ENCODE measurements at places on chromosomes 12 and 14.

DNA sequence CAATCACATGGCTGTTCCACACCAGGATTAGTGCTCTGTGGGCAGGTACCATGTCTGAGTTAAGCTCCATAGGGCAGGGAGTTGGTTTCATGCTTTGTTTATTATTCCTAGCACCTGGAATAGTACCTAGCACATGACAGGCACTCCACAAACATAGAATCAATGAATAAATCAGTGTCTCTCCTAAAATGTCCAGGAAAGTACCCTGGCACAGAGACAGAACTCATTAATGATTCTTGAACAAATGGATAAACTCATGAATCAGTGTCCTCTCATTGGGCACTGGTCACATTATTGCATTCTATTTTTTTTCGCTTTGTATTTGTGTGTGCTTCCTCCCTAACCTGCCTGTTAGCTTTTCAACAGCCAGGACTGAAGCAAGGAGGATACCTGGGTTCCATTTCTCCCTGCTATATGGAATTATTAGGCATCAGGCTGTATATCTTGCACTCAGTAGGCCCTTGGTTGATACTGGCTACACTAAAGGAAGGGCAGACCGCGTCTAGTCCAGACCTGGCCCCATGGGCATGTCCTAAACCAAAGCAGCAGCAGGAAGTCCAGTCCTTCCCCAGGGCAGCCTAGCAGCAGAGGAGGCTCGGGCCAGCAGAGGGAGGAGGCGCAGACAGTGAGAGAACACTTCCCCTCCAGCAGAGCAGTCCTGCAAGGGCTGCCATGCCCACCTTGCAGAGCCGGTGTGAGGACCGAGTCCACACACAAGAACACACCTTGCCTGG, 18.4 kb downstream of the HDAC7 start:
- no peak for DNase-seq

GRCh38 chr12:57012600-57013465, 3.5 kb downstream of the TAC3 start:
- DNase-seq, result no peak

DNA sequence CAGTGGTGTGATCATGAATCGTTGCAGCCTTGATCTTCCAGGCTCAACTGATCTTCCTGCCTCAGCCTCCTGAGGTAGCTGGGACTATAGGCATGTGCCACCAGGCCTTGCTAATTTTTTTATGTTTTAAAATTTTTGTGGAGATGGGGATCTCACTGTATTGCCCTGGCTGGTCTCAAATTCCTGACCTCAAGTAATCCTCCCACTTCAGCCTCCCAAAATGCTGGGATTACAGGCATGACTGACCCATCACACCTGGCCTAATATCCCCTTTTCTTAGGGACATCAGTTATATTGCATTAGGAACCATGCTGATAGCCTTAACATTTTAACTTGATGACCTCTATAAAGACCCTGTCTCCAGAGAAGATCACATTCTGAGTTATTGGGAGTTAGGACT, 42.8 kb downstream of the RASSF3 start:
- no peak for DNase-seq

- no peak for DNase-seq
These were observed 14.1 kb downstream of the CLEC1A start for GRCh38 chr12:10084733-10085132.

- DNase-seq, result no peak
These were observed 38.5 kb upstream of the SLC6A15 start for GRCh38 chr12:84950971-84951546.

- no peak for DNase-seq
These were observed 295.9 kb downstream of the ZFP36L1 start for GRCh38 chr14:68497011-68497410.

- no peak for DNase-seq
These were observed 93.9 kb downstream of the GLT1D1 start for GRCh38 chr12:128947209-128947608.

DNA sequence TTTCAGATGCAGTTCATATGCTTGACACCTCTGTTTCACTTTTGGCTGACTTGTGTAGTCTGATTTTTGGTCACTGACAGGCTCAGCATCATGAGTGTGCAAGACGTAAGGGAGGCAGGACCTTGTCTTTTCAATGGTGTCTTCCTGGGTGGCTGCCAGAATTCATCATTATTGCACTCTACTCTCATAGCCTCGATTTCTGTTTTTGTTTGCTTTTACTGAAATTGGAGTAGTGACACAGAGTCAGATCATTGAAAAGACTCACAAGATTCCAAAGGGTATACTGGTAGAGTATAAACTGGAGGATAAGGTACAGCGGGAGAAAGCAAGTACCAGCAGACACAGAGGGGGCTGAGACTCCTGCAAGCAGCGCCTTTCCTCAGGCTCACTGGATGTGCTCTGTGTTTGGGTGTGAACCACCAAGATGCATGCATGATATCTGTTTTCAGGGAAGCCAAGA, 126.3 kb upstream of the FGD4 start:
- no peak for DNase-seq

DNA sequence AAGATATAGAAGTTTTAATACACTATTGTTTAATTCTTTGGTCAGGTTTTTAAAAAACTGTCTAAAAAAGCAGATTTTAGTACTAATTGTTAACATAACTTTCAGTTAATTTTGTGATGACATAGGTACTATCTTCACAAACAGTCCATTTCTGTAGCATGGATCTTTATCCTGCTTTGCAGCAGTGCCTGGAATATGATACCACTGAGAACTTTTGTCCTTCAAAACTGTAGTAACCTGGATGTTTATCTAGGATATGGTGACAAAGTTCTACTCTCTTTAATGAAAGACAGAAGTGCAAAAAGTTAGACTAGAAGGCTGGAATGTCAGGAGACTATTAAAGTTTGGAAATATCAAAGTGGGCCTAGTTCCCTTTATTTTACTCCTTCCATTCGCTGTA, 159.9 kb downstream of the SYNE2 start:
- DNase-seq, result no peak

GRCh38 chr14:101791919-101792572, 30.5 kb downstream of the PPP2R5C start:
- peak; percentile 31 for DNase-seq

Data from COR-L47 (cell line).